ENCODE measurements at places on chromosomes 11 and 22.

DNA sequence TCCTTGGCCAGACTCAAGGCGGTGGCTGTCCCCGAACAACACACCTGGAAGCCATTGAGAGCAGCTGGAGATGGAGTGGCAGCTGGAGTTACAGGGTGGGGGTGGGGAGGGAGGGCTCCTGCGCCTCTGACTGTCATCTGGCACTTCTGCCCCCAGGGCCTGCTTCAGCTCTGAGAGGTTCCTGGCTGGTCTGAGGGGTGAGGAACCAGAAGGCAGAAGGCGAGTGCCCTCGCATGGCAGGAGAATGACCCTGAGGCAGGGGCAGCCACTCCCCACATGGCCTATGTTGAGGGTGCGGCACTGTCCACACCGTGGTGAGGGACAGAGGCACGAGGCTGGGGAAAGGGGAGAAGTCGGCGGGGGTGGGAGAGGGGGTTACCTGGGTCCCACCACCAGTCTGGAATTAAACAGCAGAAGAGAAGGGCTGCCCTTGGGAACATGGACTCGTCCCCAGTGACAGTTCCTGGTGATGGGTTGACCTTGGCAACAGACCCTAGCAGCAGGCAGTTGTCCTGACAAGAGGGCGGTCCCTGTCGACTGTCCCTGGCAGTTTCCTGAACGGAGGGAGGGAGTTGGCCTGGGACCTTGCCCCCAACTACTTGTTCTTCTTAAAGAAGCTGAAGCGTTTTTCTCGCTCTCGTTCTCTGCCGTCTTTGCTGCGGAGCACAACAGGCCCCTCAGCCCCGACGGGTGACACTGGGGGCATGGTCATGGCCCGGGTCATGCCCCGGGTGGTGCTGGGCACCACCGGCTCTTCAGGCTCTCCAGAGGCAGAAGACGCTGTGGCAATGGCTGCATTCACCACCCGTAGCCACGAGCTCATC lies 7.8 kb upstream of the RBM4B start:
- no peak for DNase-seq

GRCh38 chr22:41900652-41901312 lies 14.1 kb downstream of the SHISA8 start:
- DNase-seq, result no peak

- DNase-seq, result no peak
These were observed 50.5 kb downstream of the SCUBE1 start for GRCh38 chr22:43292630-43293018.

DNA sequence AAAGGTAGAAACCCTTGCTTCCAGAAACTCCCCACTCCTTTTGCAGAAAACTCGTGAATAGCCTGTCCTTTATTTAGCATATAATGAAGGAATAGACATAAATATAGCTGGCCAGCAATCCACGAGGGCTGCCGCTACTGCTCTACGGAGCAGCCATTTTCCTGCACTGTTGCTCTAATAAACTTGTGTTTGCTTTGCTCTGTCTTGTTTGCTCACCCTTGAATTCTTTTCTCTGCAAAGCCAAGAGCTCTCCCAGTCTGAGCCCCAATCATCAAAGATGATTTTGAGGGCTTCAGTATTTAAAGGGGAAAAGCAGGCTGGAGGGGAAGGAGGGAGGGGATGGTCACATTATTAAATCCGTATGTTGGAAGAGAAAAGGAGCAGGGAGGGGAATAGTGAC lies 16.6 kb upstream of the CHKA start:
- no peak for DNase-seq

GRCh38 chr11:68255526-68255925 lies 16.2 kb downstream of the C11orf24 start:
- no peak for DNase-seq

GRCh38 chr22:38731703-38732161 lies 24.1 kb downstream of the SUN2 start:
- no peak for DNase-seq

- DNase-seq, result no peak
These were observed 76.4 kb downstream of the TMEM135 start for GRCh38 chr11:87114093-87114492.

GRCh38 chr11:118109231-118109630 lies 22.5 kb upstream of the SMIM35 start:
- no peak for DNase-seq

GRCh38 chr11:80748207-80748925 lies 1307.5 kb upstream of the TENM4 start:
- DNase-seq, result no peak

DNA sequence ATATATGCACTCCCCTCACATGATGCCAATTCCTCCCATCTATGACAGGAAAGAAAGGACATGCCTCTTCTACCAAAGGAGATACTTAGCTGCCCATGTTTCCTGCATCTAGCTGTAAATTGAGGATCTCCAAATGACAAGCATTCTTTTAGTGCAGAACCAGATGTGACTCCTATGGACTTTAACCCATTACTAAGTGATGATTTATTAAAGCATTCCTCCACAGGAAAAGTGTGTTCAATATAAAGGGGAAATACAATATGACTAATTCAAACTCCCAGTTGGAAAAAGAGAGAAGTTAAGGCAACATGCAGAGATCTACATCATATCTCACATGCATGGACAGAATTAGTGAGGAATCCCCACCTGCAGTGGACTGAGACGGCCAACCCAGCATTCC lies 221.3 kb downstream of the FAM76B start:
- peak; percentile 51 for DNase-seq

DNA sequence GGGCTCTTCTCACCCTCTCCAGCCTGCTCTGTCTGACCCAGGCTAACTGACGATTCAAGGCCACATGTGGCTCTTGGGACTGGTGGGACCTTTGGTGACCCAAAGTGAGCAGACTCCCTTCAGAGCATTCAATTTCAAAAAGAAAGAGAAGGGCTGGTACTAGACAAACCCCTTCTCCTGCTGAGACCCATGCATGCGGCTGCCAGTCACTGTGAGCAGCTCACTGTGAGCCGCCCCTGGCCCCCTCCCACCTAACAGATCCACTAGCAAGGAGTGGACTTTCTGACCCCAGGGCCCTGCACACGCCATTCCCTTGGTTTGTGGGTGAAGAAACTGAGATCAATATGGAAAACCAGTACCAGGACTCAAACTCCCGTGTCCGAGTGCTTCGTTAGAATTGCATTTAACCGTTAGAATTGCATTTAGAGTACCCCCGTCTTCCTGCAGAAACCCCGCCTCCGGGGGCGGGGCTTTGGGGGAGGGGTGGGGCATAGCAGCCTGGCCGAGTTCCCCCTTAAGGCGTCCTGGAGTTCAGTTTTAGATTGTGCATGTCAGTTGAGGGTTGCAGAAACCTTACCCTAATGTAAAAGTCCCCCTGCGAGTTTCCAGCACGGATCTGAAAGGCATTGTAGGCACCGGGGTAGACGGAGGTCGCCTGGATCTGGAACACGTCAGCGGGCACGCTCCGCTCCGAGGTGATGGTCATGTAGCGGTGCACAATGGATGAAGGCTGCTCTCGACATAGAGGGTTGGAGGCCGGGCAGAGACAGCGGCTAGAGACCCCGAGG lies 5.1 kb downstream of the EFEMP2 start:
- DNase-seq, result no peak

GRCh38 chr22:39518996-39519680 lies 1.2 kb upstream of the ATF4 start:
- no peak for DNase-seq

GRCh38 chr22:43343262-43343669 lies at the start of gene SCUBE1:
TSS of gene SCUBE1 (minus strand) at chr22:43343372. CDS start at chr22:43343261, 111 bp downstream.
- no peak for DNase-seq

GRCh38 chr11:46012185-46012584 lies 89.7 kb downstream of the LARGE2 start:
- no peak for DNase-seq

GRCh38 chr22:25492162-25492561 lies 72.3 kb upstream of the GRK3 start:
- no peak for DNase-seq

DNA sequence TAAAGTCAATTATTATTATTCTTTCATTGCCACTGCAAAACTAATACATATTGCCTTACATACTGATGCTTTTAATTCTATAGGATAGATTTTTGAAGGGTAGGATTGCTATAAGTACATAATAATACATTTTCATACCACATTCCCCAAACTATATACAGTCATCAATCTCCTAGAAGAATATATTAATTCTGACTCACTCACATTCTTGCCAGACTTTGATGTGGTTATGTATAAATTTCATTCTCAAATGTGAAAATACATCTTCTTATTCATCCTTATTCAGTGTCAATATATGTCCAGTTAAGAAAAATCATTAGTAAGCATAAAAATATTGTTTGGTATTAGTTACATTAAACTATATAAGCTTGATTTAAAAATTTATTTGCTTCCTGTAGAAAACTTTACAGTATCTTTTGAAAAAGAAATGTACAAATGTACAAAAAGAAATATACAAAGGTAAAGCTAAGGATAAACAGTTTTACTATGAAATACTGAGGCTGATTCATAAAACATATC lies 458.8 kb upstream of the CNTN5 start:
- DNase-seq, result no peak

DNA sequence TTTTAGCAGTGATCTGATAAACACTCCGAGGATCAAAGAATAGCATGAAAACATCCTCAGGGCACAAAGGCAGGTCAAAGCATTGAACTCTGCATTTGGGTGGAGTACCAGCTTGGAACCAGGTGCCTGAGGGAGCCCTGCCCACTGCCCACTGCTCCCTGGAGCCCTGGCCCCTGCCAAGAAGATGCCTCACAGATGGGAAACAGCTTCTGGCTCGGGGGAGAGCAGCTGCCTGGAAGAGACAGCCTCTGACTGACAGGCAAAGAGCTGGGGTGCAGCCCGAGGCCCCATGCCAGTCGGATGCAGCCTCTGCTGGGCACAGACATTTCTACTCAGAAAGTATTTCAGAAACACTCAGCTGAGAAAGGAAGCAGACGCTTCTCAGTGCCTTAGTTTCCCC lies 13.2 kb downstream of the LMO1 start:
- DNase-seq, result no peak

- DNase-seq, result no peak
These were observed 87.8 kb downstream of the WNT7B start for GRCh38 chr22:45889093-45889538.

DNA sequence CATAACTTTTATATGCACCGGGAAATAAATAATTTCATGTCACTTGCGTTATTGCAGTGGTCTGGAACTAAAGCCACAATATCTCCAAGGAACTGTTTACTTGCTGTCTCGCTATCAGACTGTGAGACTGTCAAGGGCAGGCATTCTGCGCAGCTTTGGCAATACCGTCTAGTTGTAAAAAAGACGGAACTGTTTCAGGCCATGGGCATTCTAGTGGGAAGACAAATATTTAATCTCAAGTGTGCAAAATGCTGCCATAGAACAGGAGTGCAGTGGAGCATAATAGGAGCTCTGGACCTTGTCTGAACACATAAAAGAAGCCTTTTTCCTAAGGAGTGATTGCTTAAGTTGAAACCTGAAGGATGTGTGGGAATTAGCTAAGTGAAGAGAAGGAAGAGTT lies 53.8 kb downstream of the PACS1 start:
- DNase-seq, result no peak

- no peak for DNase-seq
These were observed 109.7 kb upstream of the CLPB start for GRCh38 chr11:72543849-72544542.

DNA sequence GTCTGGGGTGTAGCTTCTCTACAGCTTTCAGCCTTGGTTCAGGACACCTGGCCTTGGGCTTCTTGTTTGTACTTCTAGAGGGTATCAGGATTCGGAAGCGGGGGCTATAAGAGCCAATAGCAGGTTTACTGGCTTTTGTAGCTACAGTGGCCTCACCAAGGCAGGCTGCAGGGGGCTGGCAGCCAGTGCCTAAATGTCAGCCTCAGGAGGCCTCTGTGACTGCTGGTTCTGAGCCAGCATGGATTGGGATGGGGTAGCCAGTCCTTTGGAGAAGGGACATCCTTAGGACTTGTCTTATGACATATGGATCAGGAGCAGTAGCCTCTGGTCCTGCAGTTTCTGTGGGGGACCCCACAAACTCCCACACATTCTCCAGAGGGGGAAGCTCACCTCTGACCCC lies 29.9 kb downstream of the EIF3F start:
- DNase-seq, result no peak

DNA sequence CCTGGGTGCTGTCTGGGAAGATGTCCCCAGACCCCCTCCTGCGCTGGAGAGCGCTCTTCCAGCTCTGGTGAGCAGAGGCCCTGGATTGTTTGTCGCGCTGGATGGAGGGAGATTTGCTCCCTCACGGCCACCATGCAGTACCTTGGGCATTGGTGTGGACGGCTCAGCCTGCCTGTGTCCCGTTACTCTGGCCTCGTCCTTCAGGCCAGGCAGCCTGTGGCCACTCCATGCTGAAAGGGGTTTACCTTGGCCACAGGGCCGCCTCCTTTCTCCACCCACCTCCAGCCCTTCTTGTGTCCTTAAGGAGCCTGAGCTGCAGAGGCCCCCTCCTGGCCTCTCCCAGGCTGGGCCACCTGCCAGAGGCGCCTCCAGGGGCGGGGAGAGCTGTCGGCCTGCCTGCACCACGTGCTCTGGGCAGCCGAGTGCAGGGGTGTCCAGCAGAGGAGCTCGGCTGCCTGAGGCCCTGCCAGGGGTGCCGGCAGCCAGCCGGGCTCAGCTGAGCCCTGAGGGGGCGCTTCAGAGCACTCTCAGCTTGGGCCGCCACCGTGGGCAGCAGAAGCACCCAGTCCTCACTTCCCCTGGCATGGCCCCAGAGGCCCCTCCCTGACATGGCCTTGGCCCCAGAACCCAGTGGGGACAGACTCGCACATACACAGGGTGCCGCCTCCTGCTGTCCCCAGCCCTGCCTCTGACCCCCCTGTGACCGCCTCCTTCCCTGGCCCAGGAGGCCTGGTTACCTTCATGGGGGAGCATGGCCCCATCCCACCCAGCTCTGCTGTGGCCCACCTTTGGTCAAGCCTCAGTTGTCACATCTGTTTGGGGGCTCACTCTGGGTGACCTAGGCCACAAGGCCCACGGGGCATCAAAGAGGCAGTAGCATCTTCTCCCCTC lies 3.4 kb downstream of the CCND1 start:
- no peak for DNase-seq

DNA sequence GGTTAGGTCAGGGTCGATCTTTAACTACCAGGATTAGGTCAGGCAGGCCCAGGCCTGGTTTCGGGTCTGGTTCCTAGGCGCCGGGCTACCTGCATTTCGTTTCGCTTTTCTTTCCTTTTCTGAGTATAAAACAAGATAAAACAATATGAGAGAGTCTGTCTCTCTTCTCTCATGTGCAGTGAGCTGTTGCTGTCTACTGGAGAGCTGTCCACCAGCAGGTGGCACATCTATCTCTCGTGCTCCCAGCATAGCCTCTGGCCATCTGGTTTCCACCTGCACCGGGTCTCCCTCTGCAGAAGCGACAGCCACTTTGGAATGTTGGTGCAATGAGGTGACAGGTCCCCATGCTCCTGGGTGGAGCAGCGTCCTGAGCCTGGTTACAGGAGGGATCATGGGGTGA lies 27.6 kb downstream of the RIBC2 start:
- peak; percentile 71 for DNase-seq

GRCh38 chr22:48923996-48924395 lies 903.7 kb downstream of the BRD1 start:
- DNase-seq, result no peak

GRCh38 chr22:43828725-43828997 lies 16.6 kb upstream of the EFCAB6 start:
- DNase-seq, result no peak

Data from HFF-Myc (cell line).